RWPE1 (cell line): ENCODE measurements at places on chromosomes 3 and 15.

DNA sequence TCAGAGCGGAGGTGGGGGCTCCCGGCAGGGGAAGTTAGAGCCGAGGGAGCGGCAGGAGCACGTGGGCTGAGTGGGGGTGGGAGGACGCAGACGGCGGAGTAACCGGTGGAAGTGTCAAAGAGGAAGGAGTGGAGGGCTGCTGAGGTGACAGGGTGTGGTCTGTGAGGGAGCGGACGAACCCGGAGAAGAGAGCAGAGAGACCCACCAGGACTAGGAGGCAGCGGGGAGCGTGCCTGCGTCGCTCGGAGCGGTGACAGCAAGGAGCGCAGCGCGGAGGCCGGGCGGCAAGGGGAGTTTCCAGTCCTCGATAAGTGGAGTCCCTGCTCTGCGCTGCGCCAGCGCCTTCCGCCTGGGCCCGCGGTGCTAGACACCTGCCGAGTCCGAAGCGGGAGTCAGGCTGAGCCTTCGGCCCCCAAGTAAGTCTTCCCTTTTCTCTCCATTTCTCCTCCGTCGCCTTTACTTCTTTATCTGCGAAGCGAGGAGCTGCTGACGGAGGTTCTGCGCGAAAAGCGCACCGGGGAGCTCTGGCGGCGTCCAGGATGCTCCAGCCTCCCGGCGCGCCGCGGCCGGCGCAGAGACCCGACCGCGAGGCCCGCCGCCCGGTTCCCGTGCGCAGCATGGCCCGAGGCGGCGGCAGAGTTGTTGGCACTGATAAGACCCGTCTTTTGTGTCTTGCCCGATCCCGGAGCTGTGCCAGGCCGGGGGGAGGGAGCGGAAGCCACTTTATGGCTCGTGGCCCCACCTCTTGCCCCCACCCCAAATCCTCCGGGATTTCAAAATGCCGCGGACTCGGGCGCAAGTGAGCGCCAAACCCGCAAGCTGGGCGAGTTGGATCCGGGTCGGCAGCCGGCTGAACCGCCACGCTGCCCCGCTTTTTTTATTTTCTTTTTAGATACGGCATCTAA is 533.0 kb upstream of the SEMA6D start:
- DNase-seq, result peak; percentile 3

GRCh38 chr3:72697717-72698116 is 150.5 kb downstream of the SHQ1 start:
- no peak for DNase-seq

DNA sequence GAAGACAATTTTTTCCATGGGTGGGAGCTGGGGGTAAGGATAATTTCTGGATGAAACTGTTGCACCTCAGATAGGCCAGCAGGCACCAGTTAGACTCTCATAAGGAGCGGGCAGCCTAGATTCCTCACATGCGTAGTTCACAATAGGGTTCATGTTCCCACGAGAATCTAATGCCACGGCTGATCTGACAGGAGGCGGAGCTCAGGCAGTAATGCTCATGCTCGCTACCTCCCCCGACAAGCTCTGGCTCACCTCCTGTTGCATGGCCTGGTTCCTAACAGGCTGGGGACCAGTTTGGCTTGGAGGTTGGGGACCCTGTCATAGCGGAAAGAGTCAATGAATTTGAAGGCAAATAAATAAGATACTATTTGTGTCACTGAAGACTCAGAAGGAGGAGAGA is 105.5 kb downstream of the PLD1 start:
- DNase-seq, result no peak

- DNase-seq, result no peak
These were observed 13.6 kb upstream of the TATDN2 start for GRCh38 chr3:10234526-10235230.
